Fibroblast of lung (primary cell): ENCODE measurements at places on chromosomes 6 and 20. TPM values are rescaled to one million over a fixed set of nuclear protein-coding genes. Genes with fewer than 3 reads are reported as not detected.

ANKRD66 gene
- not detected in 2 replicates for total RNA-seq

FOXF2 gene
- total RNA-seq, result 29.3 and 32.9 TPM in 2 replicates

FGD2 gene
- total RNA-seq, result not detected in 2 replicates

PI16 gene
- total RNA-seq, result 0.26 TPM in 1 of 2 replicates, not detected in the other

TRIM27 gene
- total RNA-seq, result 43.7 and 43.8 TPM in 2 replicates

C20orf173 gene
- not detected in 2 replicates for total RNA-seq

WFDC2 gene
- not detected in 2 replicates for total RNA-seq

BPI gene
- total RNA-seq, result not detected in 2 replicates

PHACTR1 gene
- total RNA-seq, result 0.26 and 1.2 TPM in 2 replicates

TRAPPC3L gene
- total RNA-seq, result under 0.01 TPM in 2 replicates

SAMD10 gene
- 0.77 and 0.99 TPM in 2 replicates for total RNA-seq

BEND3 gene
- 0.83 and 1.0 TPM in 2 replicates for total RNA-seq

RIPPLY2 gene
- total RNA-seq, result 0.51 TPM in 1 of 2 replicates, not detected in the other

CPNE5 gene
- total RNA-seq, result 0.26 TPM in 1 of 2 replicates, not detected in the other

CLVS2 gene
- total RNA-seq, result under 0.01 TPM in 1 of 2 replicates, not detected in the other

DLK2 gene
- under 0.01 and 0.17 TPM in 2 replicates for total RNA-seq

MAN1A1 gene
- total RNA-seq, result 90.9 and 120 TPM in 2 replicates

MATN4 gene
- under 0.01 TPM in 2 replicates for total RNA-seq

NRSN1 gene
- total RNA-seq, result not detected in 2 replicates

TCF21 gene
- 8.2 and 11.1 TPM in 2 replicates for total RNA-seq

CPXM1 gene
- total RNA-seq, result 0.50 and 10.3 TPM in 2 replicates

SMAP1 gene
- total RNA-seq, result 14.4 and 18.3 TPM in 2 replicates

CYP24A1 gene
- 0.26 TPM in 1 of 2 replicates, not detected in the other for total RNA-seq

TBC1D22B gene
- 8.2 and 9.7 TPM in 2 replicates for total RNA-seq

MTFR2 gene
- 0.26 and 0.83 TPM in 2 replicates for total RNA-seq

CITED2 gene
- 94.8 and 139 TPM in 2 replicates for total RNA-seq

SLC22A1 gene
- 0.26 and 0.50 TPM in 2 replicates for total RNA-seq

TXNDC5 gene
- total RNA-seq, result 253 and 349 TPM in 2 replicates

TP53TG5 gene
- under 0.01 TPM in 1 of 2 replicates, not detected in the other for total RNA-seq

NR2E1 gene
- total RNA-seq, result not detected in 2 replicates

PRICKLE4 gene
- 0.26 TPM in 1 of 2 replicates, not detected in the other for total RNA-seq

POFUT1 gene
- total RNA-seq, result 23.4 and 32.4 TPM in 2 replicates

ECT2L gene
- under 0.01 and 0.17 TPM in 2 replicates for total RNA-seq

CRISP2 gene
- not detected in 2 replicates for total RNA-seq

MEP1A gene
- not detected in 2 replicates for total RNA-seq

ZNF343 gene
- total RNA-seq, result 13.1 and 15.0 TPM in 2 replicates

RAB32 gene
- total RNA-seq, result 114 and 131 TPM in 2 replicates

ROMO1 gene
- 118 and 239 TPM in 2 replicates for total RNA-seq
